ENCODE measurements at places on chromosomes 5 and 9.

DNA sequence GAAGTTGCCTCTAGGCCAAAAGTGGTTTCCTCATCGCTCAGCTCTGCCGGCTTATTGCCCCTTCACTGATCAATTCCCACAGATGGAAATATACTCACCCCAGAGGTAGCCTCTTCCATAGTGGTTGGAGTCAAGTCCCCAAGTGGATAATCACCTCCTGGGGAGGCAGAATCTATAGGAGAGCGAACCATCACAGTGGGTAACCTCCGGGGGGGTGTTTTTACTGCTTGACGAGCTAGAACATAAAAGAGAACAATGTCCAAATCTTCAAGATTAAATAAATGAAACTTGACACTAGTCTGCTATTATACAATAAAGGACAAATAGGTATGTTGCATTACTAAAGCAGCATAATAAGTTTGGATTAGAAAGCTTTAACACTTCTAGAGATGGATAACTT, 9.3 kb downstream of the BRD8 start:
- DNase-seq: no peak

- DNase-seq: no peak
Measured at GRCh38 chr5:118628660-118629354, 359.5 kb downstream of the DTWD2 start.

DNA sequence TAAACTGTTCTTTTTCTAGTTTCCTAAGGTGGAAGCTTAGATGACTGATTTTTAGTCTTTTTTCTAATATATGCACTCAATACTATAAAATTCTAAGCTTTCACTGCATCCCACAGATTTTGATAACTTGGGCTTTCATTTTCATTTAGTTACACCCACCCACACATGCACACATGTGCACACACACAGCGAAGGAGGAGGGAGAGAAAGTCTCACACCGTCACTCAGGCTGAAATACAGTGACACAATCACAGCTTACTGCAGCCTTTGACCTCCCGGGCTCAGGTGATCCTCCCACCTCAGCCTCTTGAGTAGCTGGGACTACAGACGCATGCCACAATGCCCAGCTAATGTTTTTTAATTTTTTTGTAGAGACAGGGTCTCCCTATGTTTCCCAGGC, 96.5 kb downstream of the SMIM23 start:
- no peak for DNase-seq

GRCh38 chr9:110615498-110615897, 36.0 kb upstream of the SVEP1 start:
- no peak for DNase-seq

GRCh38 chr5:172839669-172840431, 5.8 kb downstream of the ERGIC1 start:
- no peak for DNase-seq

DNA sequence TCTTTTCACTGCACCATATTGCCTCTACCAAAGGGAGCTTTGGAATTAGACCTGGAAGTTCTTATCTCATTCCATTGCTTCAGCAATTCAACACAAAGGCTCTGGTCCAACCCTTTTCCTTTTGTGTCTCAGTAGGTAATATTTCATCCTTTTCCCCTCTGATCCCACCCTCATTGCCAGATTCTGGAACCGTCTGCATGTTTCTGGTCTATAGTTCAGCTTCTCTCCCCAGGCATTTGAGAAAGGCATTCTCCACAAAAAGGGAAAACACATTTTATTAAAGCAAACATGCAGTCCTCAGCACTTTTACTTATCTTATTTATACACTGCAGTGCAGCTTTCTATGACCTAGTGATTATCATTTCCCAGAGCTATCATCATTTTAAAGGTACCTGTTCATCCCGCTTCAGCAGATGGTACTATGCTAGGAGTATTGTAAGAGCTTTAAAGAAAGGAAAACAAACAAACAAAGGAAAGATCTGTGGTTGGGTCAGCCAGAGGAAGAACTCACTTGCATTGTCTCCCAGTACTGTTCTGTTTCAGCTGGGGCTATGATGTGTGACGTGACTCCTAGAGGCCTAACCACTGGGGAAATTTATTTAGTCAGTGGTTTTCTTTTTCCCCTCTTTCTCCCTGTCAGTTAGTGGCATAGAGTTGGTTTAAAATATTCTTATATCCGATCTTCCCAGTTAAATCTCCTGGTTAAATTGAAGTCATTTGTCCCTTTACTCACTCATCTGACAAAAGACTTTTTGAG, 269.2 kb downstream of the TMEM38B start:
- DNase-seq: no peak

DNA sequence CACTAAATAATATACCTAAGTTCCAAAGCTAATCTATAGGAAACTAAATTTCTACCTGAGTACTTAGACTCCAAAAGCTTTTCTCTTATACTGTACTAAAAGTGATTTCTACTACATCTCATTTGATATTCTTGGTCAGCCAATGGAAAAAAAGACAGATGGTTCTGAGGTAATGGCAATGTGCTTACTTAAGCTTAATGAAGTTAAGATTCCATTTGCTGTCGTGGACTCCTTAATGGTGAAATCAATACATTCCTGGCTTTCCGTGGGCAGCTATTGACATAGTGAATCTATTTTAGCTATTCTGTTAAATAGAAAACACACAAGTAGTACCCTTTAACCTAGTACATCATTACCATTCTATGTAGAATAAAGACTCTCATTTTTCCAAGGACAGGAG, 1825.6 kb upstream of the CDH9 start:
- no peak for DNase-seq

- DNase-seq: no peak
Measured at GRCh38 chr5:13783726-13784125, 160.8 kb downstream of the DNAH5 start.

DNA sequence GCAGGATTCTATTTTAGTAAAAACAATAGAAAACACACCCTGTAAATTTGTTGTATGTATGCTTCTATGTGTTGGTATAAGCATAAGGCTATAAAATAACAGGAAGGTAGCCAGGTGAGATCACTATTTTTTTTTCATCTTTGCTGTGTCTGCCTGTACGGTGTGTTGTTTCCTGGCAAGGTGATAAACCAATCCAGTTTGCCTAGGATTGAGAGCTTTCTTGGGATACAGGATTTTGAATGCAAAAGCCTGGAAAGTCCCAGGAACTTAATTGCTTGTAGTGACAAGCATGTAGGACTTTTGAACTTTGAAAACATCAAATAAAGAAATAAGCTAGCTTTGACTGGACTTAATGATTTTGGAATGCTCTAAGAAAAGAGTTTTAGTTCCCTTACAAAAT, 83.3 kb upstream of the RORB start:
- no peak for DNase-seq

DNA sequence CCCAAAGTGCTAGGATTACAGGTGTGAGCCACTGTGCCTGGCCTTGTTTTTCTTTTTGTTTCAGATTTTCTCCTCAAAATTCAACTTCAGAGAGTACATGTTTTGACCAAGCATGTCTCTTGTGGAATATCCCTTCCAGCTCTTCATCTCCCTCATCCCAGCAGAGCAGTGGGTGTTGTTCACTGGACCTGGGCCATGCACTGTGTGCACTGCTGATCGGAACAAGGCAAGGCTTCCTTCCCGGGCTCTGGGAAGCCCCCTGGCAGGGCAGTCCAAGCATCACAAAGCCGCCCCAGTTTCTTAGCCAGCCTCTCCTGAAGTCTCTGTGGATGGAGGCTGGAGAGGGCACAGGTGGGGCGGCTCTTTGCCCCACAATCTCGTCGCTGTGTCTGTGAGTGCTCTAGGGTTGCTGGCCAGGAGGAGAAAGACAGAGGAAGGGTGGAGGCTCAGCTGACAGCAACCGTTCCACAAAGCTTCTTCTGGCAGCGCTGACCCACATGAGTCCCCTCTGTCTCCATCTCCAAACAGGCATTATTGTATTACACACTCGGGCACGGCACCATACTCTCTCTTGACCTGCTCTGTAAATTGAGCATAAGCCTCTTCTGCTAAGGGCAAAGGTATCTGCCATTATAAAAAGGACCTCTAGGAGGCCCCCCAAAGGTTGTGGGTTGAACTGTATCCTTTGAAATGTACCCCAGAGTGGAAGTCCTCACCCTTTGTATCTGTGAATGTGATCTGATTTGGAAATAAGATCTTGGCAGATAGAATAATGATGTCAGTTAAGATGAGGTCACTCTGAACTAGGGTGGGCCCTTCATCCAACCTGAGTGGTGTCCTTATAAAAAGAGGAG, 89.6 kb downstream of the TARS1 start:
- DNase-seq: no peak

GRCh38 chr9:107738789-107739188, 249.2 kb upstream of the KLF4 start:
- peak; percentile 54 for DNase-seq

DNA sequence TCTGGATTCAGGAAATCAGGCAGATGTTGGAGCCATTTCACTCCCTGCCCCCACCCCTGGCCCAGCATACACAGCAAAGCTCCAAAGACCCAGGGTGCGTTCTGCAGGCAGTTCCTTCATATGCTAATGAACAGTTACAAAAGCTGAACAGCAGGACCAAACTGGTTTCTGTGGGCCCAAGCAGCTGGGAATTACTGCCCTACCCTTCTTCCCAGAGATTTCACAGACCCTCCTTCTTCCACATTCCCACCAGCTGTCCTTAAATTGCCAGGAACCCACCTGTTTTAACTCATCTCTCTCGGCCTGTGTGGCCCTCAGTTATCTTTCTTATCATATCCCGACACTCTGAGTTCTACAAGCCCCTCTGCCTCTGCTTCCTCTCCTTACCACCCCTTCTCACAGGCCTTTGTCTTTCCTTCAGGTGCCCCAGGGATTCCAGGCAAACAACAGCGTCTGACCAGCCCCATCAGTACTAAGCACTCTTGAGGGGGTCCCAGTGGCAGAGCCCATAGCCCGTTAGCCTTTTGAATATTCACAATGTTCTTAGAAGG, 10.6 kb upstream of the F2RL1 start:
- DNase-seq: no peak
